CD8-positive, alpha-beta memory T cell (primary cell): ENCODE measurements at places on chromosomes 7 and 10. TPM values are rescaled to one million over a fixed set of nuclear protein-coding genes. Genes with fewer than 3 reads are reported as not detected.

- DNase-seq, result no peak
Observed at GRCh38 chr7:51031791-51032515, 249.3 kb upstream of the GRB10 start.

- DNase-seq, result no peak
Observed at GRCh38 chr7:148172920-148173319, 417.6 kb upstream of the C7orf33 start.

- no peak for DNase-seq
Observed at GRCh38 chr7:32453341-32454011, 36.7 kb downstream of the LSM5 start.

DNA sequence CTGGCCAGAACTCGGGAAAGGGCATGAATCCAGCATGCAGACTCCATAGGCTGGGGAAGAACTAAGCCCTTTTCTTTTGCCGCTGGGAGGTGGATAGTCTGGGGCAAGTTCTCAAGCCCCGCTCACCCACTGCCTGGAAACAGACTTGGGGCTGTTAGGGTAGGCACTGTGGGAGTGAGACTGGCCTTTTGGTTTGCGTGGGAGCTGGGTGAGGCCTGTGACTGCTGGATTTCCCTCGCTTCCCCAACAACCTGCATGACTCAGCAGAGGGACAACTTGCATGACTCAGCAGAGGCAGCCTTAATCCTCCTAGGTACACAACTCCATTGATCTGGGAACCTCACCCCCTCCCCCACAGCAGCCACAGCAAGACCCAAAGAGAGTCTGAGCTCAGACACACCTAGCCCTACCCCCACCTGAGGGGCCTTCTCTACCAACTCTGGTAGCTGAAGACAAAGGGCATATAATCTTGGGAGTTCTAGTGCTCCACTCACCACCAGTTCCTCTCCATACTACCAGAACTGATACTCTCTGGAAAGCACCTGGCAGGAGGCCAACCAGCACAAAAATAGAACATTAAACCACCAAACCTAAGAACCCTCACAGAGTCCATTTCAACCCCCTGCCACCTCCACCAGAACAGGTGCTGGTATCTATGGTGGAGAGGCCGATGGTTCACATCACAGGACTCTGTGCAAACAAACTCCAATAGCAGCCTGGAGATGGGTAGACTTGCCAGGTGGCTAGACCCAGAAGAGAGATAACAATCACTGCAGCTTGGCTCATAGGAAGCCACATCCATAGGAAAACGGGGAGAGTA is 81.4 kb upstream of the LAMB4 start:
- DNase-seq, result no peak

GRCh38 chr7:108723381-108723814 is 153.7 kb downstream of the DNAJB9 start:
- DNase-seq, result no peak

DNA sequence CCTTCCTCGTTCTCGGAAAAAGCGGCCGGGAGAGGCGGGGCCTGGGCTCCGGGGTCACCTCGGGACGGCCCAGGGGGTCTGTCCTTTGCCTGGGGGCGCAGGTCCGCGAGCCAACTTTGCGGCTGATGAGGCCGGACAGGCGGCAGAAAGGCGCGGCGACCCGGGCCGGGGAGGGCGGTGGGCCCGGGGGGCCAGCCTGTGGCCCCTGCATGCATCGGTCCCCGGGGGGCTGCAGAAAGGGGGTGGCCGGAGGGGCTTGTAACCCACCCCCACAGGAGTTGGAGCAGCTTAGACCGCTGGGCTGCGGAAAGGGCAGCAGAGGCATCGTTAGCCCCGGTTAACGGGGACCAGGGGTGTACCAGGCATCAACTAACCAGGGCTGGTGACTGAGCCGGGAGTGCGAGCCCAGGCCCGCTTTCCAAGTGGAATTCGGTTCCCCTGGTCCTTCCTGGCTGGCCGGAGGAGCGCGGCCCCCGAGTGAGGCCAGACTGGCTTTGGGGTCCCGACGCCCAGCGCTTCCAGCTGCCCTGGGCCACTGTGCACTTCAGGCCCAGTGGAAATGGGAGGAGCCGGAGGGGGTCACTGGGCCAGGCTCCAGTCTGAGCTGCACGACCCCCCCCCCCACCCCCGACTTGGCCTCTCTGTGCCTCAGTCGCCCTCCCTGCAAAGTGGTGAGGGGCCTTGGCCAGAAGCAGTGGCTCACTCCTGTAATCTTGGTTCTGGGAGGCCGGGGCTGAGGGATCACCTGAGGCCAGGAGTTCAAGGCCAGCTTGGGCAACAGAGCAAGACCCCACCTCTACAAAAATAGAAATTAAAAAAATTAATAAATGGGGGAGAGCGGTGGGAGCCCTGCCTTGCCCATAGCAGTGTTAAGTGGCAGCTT is 919 bp downstream of the SLC29A4 start:
- DNase-seq, result no peak

Gene FAM25C
- not detected for total RNA-seq

DNA sequence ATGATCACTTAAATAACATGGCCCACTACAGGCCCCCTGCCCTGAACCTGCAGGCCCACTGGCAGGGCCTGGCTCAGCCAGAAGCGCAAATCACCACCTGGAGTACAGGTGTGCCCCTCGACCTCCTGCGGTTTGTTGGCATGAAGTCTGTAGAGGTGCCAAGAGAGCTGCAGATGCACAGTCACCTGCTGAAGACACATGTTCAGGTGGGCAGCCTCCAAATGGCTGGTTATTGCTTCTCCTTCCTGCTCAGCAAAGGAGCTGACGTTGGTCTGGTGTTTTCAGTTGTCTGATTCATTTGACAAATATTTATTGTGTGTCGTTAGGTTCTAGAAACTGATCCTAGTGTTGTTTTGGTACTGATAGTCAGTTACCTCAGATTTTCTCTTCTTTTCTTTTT is 29.0 kb downstream of the DHTKD1 start:
- no peak for DNase-seq

Gene ABCB1
- total RNA-seq, result 22.2 TPM

Gene H2BK1
- 0.57 TPM for total RNA-seq

DNA sequence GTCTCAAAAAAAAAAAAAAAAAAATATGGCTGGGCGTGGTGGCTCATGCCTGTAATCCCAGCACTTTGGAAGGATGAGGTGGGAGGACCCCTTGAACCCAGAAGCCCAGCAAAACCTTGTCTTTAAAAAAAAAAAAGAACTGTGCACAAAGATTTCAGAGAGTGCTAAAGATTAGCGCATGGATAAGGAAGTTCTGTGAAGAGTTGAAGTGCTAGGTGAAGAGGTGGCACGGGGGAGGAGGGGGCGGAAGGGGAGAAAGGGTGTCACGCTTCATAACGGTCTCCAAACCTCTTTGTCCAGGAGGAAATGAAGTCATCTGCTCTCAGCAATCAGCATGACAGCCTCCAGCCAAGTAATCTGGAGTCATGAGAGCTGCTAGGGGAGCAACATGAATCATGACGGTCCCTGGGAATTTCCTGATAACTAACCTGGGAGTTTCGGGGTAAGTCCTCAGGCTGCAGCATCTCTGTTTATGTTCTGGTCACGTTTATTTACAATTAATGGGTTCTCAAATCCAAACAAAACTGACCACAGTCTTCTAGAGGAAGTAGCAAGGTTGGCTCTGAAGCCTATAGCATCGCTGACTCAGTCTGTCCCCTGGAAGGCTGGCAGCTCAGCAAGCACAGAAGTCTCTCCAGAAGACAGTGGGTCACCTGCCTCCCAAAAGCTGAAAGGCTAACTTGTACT is 1.9 kb upstream of the PLAU start:
- DNase-seq, result no peak

Gene IRF5
- 7.1 TPM for total RNA-seq

Gene SPDYE11
- not detected for total RNA-seq

Gene SND1
- total RNA-seq, result 198 TPM

Gene EN2
- total RNA-seq, result not detected

GRCh38 chr10:86104156-86104555 is 262.4 kb downstream of the GRID1 start:
- DNase-seq, result no peak

Gene GNAI1
- total RNA-seq, result 0.39 TPM

DNA sequence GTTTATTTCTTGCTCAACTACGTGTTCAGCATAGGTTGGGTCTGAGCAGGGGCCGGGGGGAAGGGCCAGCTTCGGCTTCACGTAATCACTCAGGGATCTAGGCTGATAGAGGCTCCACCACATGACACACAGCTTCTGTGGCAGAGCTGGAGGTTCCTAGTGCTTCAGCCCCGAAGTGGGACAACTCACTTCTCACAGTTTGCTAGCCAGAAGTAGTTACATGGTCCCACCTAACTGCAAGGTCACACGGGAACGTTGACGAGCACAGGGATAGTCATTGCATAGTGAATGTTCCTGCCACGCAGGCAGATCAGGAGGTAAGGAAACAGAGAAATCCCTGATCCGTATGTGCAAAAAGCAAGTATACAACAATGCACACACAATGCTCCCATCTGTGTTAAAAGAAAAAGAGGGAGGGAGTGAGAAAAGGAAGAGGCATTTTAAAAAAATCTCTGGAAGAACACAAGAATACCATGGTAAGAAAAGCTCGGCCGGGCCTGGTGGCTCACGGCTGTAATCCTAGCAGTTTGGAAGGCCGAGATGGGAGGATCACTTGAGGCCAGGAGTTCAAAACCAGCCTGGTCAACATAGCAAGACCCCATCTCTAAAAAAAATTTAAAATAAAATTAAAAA is 16.9 kb downstream of the SMURF1 start:
- DNase-seq, result no peak

Gene SP8
- not detected for total RNA-seq

GRCh38 chr7:6162331-6162620 is 110.1 kb downstream of the CYTH3 start:
- DNase-seq, result no peak

DNA sequence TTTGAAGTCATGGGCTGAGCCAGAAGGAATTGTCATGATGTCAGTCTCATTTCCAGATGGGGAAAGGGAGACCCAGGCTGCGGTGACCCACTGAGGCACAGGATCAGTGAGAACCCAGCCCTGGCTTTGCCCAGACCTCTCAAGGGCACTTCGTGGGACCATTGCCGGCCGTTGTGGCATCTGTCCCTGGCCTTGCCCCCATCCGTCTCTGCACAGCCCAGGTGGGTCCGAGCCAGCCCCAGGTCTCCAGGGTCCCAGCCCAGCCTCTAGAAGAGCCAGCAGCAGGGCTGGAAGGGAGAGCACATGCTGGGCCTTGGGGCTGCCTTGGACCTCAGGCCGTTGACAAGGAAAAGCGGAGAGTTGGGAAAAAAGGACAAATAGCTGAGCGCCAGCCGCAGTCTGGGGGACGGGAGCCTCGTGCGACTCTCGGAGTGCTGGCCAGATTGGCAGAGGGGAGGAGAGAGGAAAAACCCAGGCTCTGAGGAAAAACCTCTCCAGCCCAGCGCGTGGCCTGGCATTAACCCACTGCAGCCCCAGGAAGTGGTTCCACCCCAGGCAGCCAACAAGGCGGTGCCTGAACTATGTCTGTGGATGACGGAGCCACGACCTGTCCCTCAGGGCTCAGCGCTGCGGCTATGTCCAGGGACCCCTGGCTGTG is 30.2 kb downstream of the GRIFIN start:
- no peak for DNase-seq

Gene PAPOLB
- not detected for total RNA-seq

Gene CDHR3
- 1.4 TPM for total RNA-seq

GRCh38 chr10:79247373-79248137 is 99.7 kb upstream of the PPIF start:
- no peak for DNase-seq

GRCh38 chr7:16543456-16543855 is 16.8 kb downstream of the LRRC72 start:
- no peak for DNase-seq

DNA sequence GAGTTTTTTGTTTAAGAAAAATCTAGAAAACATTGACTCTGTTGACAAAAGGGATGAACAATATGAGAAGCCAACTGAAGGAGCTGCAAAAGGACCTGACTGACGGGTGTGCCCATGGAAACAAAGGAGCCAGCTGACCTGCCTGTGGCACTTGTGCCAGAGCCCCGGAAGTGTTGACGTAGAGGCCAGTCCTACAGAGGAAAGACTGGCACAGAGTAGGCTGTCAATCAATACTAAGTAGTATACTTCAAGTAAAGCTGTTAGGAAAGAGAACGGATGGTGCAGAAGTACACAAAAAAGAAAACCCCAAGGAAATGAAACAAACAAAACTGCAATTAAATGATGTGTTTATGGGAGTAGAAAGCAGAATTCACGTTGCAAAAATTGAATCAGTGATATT is 19.0 kb upstream of the ABI1 start:
- DNase-seq, result no peak

Gene TEX47
- total RNA-seq, result not detected

Gene NKX1-2
- total RNA-seq, result not detected

DNA sequence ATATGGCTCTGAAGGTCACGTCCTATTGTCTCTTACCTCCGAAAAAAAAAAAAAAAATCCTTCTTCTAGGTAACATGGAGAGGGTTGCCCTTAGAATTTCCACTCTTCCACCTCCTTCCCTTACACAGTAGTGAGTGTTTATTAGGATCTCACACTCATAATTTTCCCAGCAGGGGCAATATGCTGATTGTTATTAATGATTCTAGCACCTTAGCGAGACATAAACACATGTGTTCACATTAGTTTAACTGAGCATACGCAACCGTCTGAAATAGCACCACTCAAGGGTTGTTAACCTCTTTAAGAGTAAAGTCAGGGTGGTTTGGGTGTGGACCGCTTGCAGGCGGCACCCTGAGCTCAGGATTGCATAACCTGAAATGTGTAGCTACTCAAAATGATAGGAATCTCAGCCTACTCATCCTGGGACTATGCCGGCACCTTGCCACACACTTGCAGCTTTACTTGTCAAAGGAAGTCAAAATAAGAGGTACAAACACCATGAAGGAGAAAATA is 52.2 kb downstream of the CPEB3 start:
- DNase-seq, result no peak

Gene LIPJ
- total RNA-seq, result not detected

DNA sequence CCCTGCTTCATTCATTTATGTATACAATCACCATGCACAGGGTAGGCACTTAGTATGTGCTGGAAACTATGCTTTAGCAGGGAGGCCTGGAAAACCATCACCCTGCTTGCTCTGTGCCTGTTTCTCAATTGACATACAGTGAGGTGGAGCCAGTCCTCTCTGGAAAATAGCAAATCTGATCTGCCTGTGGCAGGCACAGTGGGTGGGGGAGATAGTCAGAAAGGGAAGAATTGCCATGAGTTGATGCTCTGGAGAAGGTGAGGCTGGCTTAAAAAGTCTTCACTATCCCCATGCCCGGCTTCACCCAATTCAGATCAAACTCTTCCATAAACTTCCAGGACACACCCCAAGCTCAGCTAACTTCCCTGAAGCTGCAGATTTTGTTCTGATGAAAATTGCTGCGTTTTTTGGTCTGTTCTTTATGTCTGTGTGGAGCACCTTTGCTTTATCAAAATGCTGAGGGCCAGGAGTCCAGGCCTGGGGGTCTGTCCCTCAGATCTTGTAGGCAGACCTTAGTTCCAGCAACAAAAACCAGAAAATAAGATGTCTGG is 84.8 kb downstream of the ANK3 start:
- DNase-seq, result no peak
